ENCODE measurements at places on chromosomes 12 and 14.

DNA sequence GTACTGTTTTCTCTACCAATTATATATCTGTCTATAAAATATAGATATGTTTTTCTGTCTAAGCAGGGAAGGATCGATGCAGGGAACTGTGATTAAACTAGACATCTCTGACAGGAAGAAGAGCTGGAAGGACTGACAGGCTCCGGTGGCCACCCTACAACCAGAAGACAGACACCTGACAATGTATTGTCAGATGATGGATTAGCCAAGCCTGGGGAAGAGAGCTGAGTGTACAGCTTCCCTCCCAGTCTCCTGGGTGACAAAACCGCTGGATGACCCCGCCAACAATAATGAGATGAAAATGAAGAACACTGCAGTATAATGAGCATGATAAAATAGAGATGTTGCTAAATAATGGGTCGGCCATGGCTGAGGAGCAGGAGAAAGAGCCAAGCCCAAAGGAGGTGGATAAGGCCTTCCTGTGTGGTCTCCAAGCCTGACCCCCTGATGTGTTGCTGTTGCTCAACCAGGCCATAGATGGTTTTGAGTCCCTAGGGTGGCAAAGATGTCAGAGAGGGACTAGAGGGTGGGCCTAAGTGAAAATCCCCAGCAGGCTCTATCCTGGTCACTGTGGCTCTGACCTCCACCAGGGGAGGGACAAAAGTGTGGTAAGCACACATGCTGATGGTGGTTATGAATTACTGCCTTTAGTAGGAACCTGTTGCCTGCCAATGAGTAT, 28.2 kb downstream of the DHRS2 start:
- DNase-seq: no peak

GRCh38 chr12:102879-103168, 36.3 kb downstream of the IQSEC3 start:
- no peak for DNase-seq

- DNase-seq: no peak
These were observed 88.0 kb downstream of the KIF21A start for GRCh38 chr12:39354955-39355354.

- DNase-seq: peak; percentile 51
These were observed 5.8 kb downstream of the KMT5A start for GRCh38 chr12:123389560-123390351.

- DNase-seq: no peak
These were observed 6.5 kb downstream of the NECAP1 start for GRCh38 chr12:8088574-8088973.
